B cell (primary cell): ENCODE measurements at places on chromosomes 16 and 17.

DNA sequence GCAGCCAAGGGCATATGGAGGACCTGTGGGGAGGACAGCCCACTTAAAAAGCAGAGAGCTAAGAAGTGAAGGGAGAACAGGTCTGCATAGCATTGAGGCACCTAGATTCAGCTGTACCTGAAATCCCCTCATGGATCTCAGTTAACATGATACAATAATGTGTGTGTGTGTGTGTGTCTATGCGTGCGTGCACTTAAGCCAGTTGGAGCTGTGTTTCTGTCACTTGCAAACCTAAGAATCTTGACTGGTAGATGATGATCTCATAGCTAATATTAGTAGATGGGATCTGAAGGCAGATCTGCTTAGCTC, 1.7 kb upstream of the ITPRIPL2 start:
- no peak for DNase-seq

DNA sequence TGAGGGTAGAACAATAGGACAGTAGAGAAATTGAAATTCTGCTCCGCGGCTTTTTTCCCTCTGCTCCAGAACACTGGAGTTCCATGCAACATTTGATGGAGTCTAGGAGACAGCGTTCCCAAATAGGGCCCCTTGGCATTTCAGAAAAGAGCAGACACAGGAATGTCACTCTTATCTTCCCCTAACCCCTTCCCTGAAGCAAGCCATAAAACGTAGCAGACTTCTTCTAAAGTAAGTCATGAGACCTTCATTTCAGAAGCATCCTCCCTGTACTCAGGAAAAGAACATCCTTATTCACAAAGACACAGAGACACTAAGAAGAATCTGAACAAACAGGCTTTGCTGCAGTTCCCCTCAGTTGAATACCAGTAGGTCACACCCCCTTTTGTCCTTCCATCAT, 296.1 kb upstream of the SOX9 start:
- DNase-seq: no peak

DNA sequence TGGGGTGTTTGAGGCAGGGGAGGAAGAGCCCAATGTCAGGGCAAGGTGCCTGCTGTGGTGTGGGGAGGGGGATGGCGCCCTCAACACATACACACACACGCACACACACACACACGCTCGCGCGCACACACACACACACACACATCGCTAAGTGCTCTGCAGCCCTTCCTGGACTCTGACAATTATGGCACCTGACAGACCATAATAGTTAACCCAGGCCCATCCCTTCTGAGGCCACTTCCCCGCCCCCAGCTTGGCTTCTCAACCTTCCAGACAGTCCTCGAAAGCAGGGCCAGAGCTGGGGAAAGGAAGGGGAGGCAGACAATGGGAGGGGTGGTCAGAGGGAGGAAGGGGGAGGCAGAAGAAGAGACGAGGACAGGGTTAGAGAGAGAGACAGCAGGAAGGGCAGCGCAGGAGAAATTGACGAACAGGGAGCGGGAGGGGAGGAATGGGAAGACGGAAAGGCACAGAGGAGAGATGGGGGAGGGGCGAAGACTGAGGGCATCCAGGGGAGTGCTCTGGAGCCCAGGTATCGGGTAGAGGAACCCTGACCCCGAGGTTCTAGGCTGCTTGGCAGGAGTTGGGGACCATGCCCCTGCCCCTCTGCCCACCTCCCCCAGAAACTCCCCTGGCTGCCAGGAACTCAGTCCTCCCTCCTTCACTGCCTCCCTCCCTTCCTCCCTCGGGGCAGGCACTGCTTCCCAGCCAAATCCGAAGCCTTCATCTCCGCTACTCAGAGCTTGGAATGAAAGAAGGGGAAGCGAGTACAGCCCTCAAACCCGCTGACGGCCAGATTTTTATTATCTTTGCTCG, 4.0 kb downstream of the SRCIN1 start:
- DNase-seq: no peak

- no peak for DNase-seq
Measured at GRCh38 chr17:2067608-2068024, 12.7 kb downstream of the HIC1 start.

DNA sequence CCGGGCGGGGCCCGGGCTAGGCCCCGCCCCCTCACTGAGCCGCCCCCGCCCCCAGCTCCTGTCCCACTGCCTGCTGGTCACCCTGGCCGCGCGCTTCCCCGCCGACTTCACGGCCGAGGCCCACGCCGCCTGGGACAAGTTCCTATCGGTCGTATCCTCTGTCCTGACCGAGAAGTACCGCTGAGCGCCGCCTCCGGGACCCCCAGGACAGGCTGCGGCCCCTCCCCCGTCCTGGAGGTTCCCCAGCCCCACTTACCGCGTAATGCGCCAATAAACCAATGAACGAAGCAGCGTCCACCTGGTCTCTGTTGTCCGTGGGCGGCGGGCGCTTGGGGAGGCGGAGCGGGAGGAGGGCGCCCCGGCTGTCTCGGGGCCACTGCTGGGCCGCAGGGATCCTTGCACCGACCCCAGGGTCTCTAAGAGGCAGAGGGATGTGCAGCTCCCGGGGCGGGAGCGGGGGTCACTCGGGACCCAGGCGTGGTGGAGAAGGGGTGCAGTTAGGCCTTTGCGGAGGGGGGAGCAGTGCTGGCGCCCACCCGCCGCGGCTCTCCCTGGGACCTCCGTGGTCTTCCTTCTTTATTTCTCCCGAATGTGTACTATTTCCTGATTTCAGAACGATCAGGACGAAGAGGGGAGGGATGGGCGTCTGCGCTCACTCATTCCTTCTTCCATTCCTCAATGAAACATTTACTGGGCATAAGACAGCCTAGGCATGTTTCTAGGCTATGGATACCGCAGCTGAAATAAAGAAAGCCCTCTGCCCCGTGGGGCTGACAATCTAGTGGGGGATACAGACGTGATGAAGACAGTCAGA, 2.0 kb downstream of the HBZ start:
- peak; percentile 57 for DNase-seq

GRCh38 chr17:5769593-5770354, 185.5 kb upstream of the NLRP1 start:
- DNase-seq: no peak

- no peak for DNase-seq
Measured at GRCh38 chr17:19996086-19996485, 13.1 kb upstream of the SPECC1 start.

- DNase-seq: peak; percentile 73
Measured at GRCh38 chr17:7858522-7858810, 663 bp downstream of the CYB5D1 start.

GRCh38 chr17:54982399-54982798, 13.8 kb downstream of the STXBP4 start:
- no peak for DNase-seq

GRCh38 chr17:74185571-74186185, 17.8 kb upstream of the RPL38 start:
- DNase-seq: no peak

DNA sequence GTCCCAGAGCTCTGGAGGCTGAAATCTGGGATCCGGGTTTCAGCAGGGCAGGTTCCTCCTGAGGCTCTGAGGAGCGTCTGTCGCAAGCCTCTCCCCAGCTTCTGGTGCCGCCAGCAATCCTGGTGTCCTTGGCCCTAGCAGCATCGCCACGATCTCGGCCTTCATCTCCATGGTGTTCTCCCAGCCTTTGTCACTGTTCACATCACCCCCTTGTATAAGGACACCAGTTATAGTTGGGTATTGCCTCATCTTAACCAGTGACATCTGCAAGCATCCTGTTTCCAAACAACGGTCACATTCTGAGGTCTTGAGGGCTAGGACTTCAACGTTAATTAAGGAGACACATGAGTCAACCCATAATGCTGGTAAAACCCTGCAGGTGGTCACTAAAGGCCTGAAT, 2.8 kb upstream of the PPP1R27 start:
- DNase-seq: no peak

GRCh38 chr16:79407461-79408135, 192.9 kb downstream of the MAF start:
- no peak for DNase-seq

DNA sequence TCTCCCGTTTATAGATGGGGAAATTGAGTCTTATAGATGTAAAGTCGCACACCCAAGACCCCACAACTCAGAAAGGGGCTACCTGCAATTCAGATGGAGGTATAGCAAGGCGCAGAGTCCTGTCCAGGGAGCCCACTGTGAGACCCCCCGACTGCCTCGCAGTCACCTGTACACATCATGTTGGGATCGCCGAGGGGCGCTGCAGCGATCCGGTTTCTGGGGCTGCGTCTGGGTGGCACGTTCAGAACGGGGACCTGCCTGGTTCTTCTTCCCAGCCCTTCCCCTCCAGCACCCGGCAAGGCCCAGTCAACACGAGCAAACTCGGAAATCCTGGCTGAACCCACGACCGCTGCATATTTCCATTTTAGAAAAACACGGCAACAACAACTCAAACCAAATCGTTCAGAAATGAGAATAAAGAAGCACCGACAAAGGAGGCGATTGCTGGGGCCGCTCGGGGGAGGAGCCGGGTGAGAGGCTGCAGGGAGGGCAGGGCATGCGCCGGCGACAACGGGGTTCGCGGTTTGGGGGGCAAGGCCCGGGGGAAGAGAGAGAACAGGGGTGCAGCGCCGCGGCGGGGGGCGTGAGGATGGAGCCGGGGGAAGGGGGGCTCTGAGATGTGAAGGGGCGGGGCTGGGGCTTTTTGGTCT, 643 bp downstream of the HSDL1 start:
- DNase-seq: peak; percentile 56

DNA sequence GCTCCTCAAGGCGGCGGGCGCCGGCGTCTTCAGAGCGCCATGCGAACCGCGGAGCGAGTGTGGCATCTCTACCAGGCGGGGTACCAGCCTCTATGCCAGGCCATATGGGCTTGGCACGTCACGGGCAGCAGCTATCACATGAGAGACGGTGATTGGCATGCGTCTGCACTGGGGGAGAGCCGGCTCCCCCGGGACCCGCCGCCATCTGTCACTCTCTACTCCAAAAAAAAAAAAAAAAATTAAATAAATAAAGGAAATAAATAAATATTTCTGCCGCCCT, at the start of gene NEUROD2:
Gene NEUROD2, minus strand, starts transcription at position 70 of the 280 bp plus-strand sequence. CDS start 1,321 bp downstream, outside the sequence.
- DNase-seq: peak; percentile 59

- DNase-seq: no peak
Measured at GRCh38 chr16:84449156-84450140, 55.0 kb downstream of the MEAK7 start.

DNA sequence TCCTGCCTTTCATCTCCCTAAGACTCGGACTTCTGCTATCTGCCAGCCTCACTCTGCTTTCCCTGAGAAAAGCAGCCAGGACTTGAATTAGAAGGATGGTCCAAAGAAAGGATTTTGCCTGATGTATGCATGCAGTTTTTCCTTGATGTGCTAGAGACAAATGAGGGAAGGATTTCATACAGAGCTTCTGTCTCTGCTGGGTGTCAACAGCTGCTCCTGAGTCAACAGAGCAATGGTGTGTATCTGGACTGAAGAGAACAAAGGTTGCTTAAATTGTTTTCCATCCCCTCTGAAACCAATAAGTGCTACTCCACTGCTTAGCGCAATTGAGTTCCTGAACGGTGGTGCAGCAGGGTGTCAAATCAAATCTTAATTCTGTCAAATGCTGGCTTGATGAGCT, 680.6 kb upstream of the C16orf82 start:
- no peak for DNase-seq

DNA sequence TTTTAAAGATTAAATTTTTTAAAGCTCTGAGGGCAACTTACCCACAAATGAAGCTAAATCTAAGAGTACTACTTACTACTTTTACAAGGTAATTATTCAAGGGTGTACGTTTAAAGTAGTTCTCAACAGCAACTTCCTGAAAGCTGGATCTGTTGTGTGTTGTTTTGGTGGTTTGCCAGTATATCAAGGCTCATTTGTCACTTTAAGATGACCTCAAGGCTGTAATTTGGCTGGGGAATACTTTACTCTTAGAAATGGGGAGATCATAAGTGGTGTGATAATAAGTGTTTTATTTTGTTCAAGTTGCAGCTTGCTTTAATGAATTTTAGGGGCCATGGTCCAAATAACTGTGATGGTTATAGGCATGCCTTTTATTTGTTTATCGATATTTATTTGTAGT, 30.4 kb downstream of the AP2B1 start:
- DNase-seq: no peak

- DNase-seq: no peak
Measured at GRCh38 chr17:72474243-72474642, 353.4 kb downstream of the SOX9 start.

GRCh38 chr16:4345836-4346781, 5.0 kb downstream of the PAM16 start:
- no peak for DNase-seq

GRCh38 chr17:60909405-60909804, 231.8 kb downstream of the BCAS3 start:
- DNase-seq: no peak

- DNase-seq: peak; percentile 76
Measured at GRCh38 chr17:42659079-42659931, at the start of gene TUBG2. TUBG2 (plus strand) TSS chr17:42659284; CDS start chr17:42659504, 220 bp downstream.

- DNase-seq: no peak
Measured at GRCh38 chr16:1020591-1020990, 39.0 kb downstream of the SOX8 start.

GRCh38 chr16:21628772-21629171, 23.6 kb downstream of the IGSF6 start:
- no peak for DNase-seq

- no peak for DNase-seq
Measured at GRCh38 chr16:52068447-52069074, 478.4 kb downstream of the TOX3 start.

DNA sequence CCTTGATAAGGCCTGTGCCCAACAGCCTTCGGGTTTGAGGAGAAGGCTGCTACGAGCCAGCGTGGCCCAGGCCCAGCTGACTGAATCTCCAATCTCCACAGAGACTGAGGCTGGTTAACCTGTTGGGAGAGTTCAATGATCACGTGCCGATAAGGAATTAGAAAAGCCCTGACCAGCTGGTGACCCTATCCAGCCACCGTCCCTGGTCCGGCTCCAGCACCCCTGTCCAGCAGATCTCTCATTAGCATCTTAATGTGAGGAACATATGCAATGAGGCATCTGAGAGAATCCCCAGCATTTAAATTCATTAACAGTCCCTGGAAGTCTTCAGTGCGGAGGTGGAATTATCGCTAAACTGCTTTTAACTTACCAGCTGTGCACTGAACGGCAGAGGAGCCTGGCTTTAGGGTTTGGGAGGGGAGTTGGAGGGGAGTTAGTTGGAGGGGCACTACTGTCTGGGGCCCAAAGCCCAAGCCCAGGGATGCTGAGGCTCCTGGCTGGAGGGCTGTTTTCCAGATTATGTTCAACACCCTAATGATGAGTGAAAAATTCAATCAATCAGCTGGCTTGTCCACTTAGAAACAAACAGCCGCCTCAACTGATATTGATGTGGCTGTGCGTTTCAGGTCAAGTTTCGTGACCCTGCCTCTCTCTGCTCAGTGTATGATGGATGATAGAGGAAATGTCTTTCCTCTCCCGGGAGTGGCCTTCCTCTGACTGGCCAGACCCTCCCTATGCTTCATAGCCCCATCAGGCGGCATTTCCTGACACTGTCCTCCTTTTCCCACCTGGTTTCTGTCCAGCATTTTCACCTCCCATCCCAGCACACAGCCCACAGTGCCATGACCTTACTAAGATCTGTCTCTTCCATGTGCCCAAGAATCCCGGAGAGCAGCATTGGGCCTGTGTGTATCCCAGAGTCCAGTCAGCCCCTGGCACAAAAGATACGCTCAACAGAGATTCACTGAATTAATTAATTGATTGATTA, 184.5 kb downstream of the CCT6B start:
- DNase-seq: no peak
